Pulmonary artery endothelial cell (primary cell): ENCODE measurements at places on chromosomes 5 and 9.

GRCh38 chr9:123065196-123065595 is 31.7 kb downstream of the GPR21 start:
- DNase-seq: no peak

GRCh38 chr9:34689116-34689470 is 2.0 kb downstream of the CCL19 start:
- DNase-seq: no peak

DNA sequence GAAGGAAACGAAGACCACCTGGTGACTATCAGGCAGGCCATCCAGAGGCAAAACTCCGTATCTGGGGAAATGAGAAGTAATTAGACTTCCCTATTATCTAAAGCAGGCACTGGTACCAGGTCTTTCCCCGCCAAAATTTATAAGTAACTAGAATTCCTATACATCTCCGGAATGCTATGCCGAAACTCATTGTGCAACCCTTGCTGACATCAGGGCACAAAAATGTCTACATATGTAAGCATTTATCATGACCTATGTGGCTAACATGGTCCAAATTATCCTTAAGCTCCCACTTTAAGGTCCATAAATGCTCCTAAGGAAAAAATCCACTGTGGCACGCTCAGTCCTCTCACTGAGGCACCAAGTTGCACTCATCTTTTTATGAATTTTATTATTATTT is 17.8 kb downstream of the ACTL7B start:
- DNase-seq: no peak

DNA sequence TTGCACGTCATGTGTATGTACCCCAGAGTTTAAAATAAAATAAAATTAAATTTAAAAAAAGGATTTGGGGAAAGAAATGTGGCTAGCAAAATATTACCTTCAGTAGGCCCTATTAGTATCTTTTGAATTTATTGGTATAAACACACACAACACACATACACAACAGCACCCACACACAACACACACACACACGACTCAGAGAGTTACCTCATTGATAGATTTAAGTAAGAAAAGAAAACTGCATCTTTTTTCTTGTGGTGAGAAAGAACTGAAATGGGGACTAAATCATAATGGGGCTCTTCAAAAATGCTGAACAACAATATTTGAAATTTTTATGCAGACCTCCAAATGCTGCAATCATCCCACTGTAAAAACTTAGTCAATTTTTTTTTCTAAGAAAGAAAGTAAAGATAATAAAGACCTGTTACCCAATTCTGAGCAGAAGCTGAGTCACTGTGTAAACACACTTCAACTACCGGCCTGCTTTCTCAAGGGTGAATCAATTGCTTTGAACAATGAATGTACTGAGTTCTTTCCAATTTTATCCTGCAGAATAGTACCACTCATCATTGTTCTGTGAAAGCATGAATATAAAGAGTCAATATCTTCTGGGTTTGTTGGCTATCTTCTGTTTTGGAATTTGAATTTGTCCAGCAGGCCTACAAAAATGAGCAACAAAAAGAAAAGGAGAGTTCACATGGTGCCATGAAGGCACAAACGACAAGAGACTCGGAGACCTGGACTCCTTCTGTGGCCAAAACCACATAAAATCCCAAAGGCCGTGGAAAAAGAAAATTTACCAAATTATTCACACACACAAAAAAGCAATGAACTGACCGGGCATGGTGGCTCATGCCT is 57.9 kb upstream of the CCNG1 start:
- DNase-seq: no peak

DNA sequence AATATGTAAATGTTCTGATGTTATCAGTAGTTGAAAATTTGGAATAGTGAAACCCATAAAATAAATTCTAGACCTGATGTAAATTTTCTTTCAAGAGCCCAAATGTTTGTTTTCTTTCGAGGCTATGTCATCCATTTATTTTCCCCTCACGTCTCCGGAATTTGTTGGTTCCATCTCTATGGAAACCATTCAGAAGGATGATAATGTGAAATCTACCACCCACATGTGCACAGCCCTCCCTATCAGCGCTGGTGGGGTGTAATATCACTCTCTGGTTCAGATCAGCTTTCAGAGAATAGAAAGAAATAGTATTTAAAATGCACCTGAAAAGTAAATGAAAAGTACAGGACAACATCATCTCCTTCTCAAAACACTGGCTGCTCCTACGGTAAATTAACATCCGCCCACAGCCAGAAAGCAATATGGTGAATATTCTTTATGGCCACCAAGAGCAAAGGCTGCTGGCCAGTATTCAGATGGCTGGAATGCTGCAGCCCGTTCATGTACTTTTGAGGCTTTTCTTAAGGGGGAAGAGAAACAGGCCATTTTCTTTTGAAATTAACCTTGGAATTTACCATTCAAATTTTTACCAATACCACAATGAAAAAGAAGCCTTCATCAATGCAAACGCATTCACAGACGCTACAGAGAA is 28.5 kb downstream of the GLDC start:
- DNase-seq: no peak

- no peak for DNase-seq
Observed at GRCh38 chr5:16965581-16965980, 29.5 kb upstream of the MYO10 start.

GRCh38 chr5:95184924-95185323 is 100.0 kb downstream of the MCTP1 start:
- no peak for DNase-seq

DNA sequence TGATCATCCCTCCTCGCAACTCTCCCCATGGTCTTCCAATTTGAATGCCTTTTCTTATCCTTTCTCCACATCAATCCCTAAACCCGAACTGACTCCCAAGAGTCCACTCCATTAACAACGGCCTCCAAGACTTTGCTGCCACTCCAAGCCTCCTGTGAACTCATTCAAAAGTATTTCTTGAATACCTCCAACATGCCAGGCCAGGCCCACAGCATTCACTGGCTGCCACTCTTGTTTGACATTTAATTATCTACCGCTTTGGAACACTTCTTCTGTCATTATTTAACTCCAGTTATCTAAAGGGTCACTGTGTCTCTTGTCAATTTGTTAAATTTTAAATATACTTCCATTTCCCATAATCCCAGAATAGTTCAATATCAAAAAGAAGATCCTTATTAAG is 378.9 kb downstream of the EFNA5 start:
- no peak for DNase-seq

GRCh38 chr5:106940986-106941385 is 729.8 kb downstream of the EFNA5 start:
- peak; percentile 20 for DNase-seq

- no peak for DNase-seq
Observed at GRCh38 chr5:159405611-159406031, 75.3 kb upstream of the IL12B start.

GRCh38 chr5:154059583-154059982 is 20.8 kb downstream of the MFAP3 start:
- no peak for DNase-seq

DNA sequence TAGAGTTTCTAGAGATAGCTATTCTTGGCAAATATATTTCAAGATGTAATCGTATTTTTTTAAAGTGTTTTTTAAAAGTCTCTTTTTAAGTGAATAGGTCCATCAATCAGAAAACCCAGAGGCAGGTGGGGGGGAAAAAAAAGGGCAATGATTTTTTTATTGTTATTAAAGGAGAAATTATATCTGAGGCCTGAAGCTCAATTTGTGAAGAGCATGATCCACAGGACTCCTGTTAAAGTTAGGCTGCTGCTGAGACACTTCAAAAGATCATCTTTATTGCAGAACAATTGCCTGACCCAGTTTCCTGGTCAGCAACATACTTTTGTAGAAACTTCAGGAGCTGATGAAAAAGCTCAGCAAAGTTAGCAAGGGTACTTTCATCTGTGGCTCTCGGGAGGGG is 326.2 kb downstream of the RASEF start:
- no peak for DNase-seq

- no peak for DNase-seq
Observed at GRCh38 chr9:70165006-70165602, 93.7 kb upstream of the SMC5 start.

- DNase-seq: no peak
Observed at GRCh38 chr5:90934738-90935137, 376.1 kb downstream of the ADGRV1 start.

DNA sequence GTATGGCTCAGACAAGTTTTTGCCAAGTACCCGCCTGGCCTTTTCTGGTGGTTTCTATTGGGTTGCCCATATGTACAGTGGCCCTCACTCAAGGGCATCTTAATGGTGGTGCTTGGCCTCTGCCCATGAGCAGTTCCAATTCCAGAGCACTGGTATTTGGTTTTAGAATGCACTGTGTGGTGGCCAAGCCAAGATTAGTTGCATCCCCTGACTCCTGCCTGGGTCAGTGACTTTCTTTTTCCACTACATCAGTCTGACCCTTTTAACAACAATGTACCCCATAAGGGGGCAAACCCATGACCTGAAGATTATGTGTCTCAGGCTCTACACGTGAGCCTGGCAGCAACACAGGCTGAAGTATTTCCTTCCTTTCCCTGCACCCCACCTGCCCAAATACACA is 34.2 kb downstream of the NPR3 start:
- no peak for DNase-seq

DNA sequence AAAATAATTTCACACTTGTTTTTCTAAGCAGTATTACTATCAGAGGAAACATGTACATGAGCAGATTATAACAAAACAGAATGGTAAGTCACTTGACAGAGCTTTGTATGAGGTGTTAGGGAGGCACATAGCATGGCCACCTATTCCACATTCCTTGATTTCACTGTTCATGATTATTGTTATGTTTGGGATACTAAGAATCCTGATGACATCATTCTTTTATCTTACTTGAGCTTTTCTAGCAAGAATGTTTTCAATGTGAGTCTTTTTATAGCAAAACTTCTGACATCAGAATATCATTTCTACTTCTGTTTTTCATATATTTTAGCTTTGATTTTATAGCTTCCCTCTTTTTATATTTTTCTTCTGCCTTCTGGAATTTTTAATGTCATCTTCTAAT is 208.2 kb downstream of the DMRTA1 start:
- DNase-seq: no peak

DNA sequence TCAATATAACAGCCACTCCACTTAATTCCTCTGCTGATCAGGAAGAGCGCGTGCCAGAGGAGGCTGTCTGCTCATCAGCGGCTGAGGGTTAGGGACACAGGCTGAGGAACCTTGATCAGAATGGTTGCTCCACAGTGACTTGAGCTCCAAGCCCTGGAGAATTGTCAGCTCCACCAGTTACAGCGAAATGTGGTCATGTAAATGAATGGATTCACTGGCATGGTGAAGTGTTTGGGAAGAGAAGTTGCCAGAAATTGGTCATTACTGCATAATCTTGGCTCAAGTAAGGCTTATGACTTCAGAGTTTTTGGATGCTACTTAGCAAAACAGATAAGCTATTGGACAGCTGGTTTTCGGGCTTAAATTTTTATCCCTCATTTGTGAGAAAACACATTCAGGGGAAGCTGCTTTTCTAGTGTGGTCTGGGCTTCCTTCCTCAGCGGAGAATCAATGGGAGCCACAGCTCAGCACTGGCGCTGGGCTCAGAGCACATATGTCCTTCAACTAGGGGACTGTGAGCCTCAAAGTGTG is 65.0 kb downstream of the PRRT1B start:
- no peak for DNase-seq

DNA sequence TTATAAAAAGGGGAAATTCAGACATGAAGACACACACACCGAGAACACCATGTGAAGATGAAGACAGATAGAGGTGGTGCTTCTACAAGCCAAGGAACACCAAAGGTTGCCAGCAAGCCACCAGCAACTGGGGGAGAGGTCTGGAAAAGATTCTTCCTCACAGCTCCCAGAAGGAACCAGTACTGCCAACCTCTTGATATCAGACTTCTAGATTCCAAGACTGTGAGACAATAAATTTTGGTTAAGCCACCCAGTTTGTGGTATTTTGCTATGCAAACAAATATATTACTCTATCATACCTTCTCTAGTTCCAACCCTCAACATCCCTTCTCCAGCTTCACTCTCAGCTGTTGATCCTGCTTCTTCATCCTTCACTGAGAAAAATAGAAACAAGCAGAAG is 451.1 kb downstream of the EBF1 start:
- no peak for DNase-seq

DNA sequence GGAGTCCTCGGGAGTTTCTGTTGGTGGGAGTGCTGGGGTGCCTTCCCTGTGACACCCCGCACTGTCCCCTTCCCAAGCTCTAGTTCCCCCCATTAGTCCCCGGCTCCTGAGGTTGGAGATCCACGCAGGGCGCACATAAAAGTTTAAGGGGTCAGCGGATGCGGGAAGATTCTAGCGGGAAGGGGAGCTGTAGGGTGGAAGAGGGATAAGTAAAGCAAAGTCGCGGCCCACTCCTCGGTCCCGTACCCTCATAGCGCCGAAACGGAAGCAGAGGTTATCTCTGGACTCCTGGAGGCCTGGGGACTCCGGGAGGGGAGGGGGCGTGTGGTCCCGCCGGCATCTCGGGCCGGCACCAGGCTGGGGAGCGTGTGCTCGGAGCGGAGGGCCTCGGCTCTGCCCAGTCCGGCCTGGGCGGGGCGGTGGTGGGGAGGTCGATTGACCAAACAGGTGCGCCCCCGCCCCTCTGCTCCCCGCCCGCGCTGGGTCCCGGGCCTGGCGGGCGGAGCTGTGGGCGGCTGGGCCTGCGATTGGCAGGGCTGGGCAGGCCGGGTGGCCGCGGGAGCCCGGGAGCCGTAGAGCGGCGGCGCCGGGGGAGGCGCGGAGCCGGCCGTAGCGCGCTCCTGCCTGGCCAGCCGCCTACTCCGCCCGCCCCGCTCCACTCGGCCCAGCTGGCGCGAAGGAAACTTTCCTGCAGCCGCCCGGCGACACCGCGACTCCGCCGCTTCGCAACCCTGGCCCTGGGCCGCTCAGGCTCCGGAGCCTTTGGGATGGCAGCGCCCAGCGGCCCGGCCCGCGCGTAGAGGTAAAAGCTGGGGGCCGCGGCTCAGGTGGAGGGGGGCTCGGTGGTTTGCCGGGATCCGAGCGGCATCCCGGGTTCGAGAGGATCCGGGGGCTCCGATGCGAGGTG is 52.2 kb upstream of the DAB2IP start:
- DNase-seq: no peak

GRCh38 chr5:154562244-154562880 is 84.3 kb upstream of the HAND1 start:
- no peak for DNase-seq
